Ascending aorta (tissue), 2 donors: ENCODE measurements at places on chromosomes 6 and 20.

DNA sequence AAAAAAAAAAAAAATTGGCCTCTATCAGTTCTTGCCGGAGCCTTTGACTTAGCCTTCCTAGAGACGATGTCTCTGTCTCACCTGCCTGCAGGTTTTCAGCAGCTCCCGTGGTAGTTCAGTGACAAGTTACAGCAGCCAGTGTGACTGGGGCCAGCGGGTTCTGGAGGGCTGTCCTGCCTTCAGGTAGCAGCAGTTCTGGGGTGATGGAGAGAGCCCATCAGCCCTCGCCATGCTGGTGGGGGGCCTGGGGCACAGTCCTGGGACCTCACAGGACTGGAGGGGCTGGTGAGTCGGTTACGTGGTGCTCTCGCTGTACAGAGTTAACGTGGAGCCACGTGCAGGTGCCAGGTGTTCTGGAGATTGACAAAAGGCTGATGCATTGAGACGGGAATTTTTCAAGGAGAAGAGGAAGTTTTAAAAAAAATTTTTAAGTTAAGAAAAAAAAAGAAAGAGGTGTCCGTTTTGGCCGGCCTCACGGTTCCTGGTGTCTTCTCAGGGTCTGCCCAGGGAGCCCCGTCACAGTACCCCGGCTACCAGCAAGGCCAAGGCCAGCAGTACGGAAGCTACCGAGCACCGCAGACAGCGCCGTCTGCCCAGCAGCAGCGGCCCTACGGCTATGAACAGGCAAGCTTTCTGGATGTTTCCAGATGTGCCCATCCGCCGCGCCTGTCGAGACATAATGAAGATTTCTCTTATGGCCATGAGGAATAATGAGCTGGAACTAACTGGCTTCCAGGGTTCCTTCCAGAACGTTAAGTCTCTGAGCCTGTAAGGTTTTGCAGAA, 8.6 kb upstream of the MTG2 start:
- no peak for DNase-seq

DNA sequence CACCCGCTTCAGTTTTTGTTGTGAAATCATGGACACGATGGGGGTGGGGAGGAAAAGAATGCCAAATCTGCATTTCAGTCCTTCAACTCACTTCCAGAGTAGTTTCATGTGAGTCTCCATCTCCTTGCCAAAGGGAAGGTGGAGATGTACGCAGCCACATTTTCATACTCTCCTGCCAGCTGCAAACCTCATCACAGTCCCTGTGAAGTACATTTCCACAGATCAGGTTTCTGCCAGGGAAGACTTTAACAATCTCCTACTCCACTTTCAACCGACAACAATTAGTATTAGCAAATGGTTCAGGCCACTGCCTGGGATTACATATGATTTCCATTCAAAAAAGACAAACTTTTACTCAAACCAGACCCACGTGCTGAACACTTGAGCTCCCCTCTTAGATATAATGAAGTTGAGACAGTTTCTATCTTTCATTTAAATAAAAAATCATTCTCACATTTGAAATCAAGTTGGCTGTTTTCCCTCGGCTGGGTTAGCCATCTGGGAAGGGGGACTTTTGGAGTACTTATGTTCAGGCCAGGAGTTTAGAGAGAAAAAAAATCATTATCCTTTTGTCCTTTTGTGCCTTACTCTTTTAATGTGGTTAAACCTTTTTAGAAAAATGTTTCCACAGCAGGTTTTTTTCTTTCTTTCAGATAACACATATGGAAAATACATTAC, 51.0 kb upstream of the CEP162 start:
- no peak for DNase-seq

DNA sequence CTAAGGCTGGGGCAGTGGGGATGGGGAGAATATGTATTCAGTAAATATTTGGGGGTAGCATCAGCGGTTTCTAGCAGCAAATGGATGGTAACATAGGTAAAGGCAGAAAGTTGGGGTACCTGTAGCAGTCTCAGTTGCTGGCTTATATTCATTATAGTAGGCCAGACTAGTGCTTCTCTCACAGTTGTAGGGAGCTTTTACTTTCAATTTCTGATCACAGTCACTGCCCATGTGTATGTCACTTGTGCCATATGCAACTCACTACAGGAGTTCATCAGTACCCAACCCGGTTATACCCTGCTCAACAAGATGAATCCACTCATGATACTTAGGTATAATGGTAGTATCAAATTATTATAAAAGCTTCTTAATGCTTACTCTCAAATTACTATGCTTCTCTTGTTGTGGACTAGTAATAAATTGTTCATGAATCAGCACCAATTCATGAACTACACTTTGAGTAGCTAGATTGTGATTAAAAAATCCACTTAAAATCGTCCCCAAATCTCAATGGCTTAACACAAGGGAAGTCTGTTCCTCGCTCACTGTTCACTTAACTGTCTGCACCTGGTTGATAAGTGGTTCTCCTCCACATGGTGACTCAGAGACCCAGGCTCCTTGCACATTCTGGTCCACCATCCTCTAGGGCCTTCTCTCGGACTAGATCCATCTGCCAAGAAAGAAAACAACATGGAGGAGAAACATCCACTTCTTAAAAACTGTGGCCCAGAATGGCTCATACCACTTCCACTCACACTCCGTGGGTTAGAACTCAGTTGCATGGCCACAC, 31.3 kb upstream of the MYLIP start:
- DNase-seq: no peak

GRCh38 chr20:11772226-11772730, 145.4 kb upstream of the BTBD3 start:
- no peak for DNase-seq

DNA sequence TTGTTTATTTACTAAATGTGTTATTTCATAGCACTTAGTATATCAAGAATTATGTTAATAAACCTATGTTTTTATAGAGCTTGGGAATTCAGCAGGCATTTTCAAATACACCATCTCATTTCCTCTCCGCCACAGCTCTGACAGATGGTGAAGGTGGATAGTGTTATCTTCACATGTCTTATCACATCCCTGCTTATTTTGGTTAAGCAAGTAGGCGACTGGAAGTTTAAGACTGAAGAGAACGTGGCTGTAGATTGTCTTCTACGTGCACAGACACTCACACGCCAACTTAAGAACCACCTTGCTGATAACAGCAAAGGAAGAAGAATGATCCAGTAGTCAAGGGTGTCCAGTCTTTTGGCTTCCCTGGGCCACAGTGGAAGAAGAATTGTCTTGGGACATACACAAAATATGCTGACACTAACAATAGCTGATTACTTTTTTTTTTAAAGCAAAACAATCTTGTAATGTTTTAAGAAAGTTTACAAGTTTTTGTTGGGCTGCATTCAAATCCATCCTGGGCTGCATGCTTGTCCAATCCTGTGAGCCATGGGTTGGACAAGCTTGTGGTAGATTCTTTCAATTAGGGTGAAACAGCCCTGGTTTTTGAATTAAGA, 43.3 kb upstream of the SCGN start:
- no peak for DNase-seq

DNA sequence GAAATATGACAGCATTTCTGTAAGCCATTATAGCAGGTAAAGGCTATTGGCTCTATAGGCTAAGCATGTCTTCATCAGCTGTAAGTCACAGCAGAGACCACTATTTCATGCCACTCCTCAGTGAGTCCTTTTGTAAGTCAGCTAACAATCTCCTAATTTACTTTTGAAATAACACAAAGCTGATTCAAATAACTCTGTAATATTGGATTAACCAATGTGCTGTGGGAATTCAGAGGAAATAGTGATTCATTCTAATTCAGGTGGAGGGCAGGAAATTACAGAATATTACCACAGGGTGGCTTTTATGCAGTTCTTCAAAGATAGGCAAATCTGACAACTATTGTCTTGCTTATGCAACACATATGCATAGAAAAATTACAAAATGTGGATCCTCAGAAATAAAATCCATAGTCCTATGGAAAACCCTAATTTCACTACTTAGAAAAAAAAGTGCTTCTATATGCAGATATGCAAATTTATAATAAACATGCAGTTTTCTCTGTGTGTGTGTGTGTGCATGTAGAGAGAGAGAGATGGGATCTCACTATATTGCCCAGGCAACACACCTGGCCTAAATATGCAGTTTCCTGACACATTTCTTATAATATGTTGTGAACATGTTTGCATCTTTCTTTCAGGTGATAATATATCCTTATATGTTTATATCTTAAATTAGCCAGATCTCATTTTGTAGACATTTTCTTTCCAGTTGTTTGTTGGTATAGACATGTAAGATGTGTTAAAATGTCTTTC, 4.8 kb upstream of the SMIM28 start:
- DNase-seq: no peak

DNA sequence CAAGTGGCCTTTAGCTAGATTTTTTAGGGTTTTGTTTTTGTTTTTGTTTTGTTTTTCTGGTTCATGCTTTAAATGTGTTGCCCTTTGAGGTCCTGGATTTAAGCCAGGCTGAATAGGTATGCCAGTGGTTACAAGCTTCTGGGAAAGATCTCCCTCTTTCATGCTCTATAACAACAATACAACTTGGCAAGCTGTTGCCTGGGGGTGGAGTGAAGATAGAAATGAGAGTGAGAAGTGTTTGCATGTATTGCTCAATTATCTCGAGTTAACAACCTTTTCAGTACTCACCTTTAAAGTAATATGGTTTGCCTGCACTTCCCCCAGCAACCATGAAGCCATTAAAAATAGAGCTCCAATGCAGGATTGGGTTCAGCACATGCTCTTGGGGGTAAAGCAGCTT, 19.2 kb upstream of the HAO1 start:
- no peak for DNase-seq
